ENCODE measurements at places on chromosomes 2 and 18.

- no peak for DNase-seq
Observed at GRCh38 chr18:65227970-65228369, 522.8 kb upstream of the CDH7 start.

- no peak for DNase-seq
Observed at GRCh38 chr2:12251749-12252148, 465.0 kb upstream of the TRIB2 start.

GRCh38 chr2:39434233-39434897 is 2.7 kb downstream of the MAP4K3 start:
- no peak for DNase-seq

- peak; percentile 94 for DNase-seq
Observed at GRCh38 chr18:48997985-48998831, 47.4 kb upstream of the SMAD7 start.

DNA sequence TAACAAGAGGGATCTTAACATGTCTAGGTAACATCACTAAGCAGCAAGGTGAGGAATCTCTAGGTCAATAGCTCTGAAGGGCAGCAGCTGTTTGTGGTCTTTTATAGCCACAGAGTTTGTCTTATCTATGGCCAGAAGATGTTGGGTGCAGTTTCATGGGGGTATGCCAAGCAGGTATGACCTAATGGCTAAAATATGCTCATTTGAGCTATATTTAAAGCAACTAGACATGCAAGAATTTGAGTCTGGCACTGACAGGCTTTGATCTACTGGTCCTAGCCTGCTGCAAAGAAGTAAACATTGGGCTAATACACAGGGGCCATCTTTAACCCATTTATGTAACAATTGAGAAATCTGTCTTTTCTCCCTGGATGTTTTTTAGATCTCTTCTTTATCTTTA is 13.9 kb upstream of the UGP2 start:
- DNase-seq: peak; percentile 75

Measured in fibroblast of mammary gland (primary cell).